CD4-positive, alpha-beta T cell treated with Interleukin-17A for 1 hour (primary cell): ENCODE measurements at places on chromosomes 4 and X.
A peak's percentile ranks its signal among the peaks of the same experiment; 100 is the strongest.

DNA sequence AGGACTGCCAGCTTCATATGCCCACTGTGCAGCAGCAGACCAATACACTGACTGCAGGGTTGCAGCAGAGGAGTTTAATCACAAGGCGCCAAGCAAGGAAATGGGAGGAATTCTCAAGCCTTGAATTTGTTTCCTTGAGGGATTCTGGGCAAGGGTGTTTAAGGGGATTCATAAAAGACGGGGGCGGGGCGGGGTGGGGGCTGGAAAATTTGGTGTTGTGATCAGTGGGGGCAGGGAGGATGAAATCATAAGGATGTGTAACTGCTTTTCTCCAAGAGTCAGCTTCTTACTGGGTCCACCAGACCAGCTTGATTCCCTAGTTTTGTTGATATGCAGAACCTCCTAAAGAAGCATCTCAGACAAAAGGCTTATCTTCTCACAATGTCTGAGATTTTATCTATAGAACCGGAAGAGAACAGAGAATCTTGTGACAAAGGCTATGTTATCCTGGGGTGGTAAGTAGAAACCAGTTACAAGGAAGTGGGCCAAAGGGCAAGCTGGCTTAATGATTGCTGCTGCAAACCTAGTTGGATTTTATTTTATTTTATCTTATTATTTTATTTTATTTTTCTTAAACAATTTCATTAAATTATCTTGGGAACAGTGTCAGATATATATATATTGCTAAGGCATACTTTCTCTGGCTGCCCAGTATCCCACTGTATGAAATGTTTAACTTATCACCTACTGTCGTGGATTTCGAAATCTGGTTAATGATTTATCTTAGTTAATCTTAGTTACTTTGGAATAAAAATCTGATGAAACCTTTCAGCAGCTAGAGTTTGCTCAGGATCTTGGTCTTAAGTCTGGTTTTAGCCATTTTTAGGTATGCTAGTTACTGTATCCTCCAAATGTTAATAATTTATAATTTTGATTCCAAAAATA is 276.4 kb downstream of the RPA4 start:
- DNase-seq, result no peak

DNA sequence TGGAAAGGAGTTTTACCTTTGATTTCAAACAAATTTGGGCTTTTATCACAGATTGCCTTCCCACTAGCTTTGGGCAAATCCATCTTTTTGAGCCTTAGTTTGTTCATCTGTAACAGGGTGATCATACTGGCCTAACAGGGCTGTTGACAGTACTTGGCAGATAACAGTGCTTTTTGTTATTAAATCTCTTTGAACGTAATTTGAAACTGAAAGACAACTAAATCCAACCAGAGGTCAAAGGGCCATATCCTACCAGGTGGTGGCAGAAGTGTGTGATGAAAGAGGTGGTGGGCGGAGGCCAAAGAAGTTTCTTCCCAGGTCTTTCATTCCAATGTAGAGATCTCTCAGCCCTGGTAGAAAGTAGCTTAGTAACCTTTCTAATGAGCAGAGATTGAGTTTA is 35.2 kb upstream of the TADA2B start:
- no peak for DNase-seq

DNA sequence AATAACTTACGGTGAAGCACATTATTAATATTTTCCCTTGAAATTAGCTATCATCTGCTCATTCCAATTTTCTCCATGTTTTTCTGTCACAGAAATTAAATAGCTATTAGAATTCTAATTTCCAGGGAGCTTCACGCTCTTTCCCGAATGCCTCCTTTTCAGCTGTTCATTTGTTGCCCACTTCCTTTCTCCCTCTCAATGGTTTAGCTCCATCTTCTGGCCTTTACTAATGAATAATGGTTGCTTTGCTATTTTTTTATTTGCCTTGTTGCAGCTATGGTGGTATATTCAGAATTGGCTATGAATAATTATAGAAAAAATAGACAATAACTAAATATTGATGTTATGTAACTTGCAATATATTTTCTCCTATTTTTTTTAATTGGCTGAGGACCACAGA is 70.5 kb downstream of the GRIA2 start:
- DNase-seq, result no peak

DNA sequence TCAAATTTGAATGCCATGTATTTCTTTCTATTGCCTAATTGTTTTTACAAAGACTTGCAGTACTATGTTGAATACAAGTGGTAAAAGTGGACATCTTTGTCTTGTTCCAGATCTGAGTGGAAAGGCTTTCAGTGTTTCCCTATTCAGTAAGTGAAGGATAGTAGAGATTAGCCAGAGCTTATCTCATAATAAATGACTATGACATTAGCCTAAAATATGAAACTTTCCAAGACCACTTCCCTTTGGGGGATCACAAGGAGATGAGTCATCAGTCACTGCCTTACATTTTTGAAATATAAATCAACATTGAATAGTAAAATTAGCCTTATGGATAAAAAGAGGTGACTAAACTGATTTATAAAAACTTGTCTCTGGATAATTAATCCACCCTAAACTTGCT is 554.1 kb upstream of the MAGEB2 start:
- no peak for DNase-seq

- DNase-seq, result no peak
Measured at GRCh38 chr4:179372746-179373145, 1930.5 kb upstream of the AGA start.

DNA sequence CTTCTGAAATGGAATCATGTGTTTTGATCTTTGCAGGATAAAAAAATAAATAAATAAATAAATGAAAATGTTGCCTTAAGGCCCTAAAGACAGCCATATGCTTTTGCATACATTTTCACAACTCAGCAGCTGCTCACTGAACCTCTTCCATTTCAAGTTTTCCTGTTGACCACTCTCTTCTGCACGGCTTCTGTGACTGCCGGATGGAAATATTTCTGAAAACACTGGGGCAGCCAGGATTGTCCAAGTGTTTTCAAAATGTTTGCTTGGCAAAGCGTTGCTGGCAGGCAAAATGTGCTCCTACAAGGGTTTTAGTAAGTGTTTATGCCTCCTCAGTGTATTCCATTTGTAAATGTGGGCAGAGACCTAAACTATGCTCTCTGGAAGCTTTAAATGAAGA is 208.1 kb upstream of the IL1RAPL1 start:
- no peak for DNase-seq

DNA sequence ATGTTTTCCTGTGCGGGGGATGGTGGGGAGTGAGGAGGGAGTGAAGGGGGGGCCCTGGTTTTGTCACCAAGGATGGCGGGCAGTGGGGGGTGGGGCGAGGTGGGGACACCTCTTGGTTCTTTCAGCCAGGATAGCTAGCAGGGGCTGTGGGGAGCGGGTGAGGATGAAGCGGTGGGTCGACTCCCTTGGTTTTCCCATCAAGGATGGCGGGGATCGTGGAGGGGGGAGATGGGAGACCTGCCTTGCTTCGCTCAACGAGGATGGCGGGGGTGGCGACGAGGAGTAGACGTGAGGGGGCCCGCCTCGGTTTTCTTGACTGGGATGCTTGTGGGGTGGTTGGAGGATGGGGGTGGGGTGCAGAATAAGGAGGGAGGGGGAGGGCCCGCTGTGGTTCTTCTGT is 643 bp downstream of the FHL1 start:
- DNase-seq, result no peak

DNA sequence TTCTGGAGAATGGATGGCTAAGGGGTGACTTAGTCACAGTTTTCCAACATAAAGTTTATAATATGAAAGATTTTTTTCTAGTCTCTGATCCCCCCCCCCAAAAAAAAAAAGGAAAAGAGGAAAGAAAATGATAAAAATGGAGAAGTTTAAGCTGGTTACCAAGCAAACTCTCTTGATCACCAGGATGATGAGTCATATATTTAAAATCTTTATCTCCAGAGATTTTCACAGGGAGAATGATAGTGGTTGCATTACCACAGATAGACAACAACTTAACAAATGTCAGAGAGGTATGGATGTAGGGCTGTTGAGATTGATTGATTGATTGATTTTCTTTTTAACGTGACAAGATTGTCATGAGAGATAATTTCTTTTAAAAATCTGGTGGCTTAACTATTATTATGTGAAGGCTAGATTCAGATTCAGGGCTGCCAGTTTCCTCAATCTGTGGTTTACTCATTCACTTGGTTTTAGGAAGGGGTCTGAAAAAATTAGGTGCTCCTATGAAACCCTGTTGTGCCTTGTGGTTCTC is 13.3 kb upstream of the TEX13C start:
- no peak for DNase-seq

GRCh38 chr4:145554691-145555090 is 64.5 kb upstream of the MMAA start:
- DNase-seq, result no peak

- no peak for DNase-seq
Measured at GRCh38 chr4:6749340-6750171, 33.0 kb upstream of the KIAA0232 start.

DNA sequence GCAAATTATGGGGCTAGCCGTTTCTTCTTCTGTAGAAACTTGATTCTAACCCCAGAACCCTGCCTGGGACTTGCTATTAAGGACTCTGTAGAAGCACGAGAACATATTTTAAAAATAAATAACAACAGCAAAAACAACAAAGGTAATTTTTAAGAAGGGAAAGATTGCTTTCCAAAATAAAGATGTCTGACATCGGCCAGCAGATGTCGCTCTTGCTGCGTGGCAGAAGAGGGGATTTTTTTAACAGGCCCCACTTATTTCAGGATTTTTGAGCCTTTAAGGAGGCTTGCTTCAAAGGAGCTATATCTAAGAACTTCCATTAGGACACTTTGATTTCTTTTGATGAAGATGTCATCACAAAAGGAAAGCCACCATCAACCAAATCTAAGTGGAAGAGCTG is 62.8 kb upstream of the EGFL6 start:
- DNase-seq, result peak; percentile 52

- DNase-seq, result peak; percentile 67
Measured at GRCh38 chrX:149871940-149872339, 9.0 kb upstream of the MAGEA8 start.

DNA sequence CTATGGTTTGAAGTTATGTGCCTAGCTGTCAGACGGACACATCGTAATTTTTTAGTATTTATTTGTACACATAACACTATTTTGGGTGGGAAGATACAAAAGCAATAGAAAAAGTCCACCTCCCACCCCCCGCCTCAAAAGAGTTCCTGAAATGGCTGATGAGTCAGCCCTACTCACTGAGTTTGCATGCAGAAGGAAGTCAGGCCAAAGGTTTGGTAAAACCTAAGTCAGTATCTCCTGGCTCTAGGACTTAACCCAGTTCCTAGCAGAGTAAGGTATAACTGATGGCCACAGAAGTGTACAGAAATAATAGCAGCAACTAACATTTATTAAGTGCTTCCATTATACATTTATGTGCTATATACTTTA is 2.9 kb upstream of the KLHL2 start:
- DNase-seq, result no peak

DNA sequence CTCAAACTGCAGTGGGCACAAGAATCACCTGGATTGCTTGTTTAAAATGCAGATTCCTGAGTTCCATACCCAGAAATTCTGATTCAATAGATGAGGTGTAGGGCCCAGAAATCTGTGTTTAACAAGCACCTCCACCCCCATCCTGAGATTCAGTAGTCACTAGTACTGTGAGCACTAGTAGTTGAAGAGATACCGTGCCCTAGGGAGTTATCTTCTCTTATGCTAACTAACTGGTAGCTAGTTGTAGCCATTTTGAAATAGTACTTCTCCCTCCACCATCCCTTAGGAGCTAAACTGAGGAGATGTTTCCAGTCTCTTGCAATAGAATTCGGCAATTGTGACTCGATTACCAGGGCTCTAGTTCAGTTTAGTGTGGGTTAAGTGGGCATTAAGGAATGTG is 18.4 kb downstream of the KLHL34 start:
- no peak for DNase-seq

- DNase-seq, result no peak
Measured at GRCh38 chrX:10939424-10939823, 171.7 kb upstream of the HCCS start.

GRCh38 chrX:21658746-21659145 is 616 bp upstream of the KLHL34 start:
- no peak for DNase-seq

GRCh38 chr4:13386405-13387107 is 97.6 kb downstream of the RAB28 start:
- no peak for DNase-seq

- DNase-seq, result no peak
Measured at GRCh38 chrX:13763489-13763888, 28.9 kb downstream of the OFD1 start.

- peak; percentile 50 for DNase-seq
Measured at GRCh38 chr4:86497980-86498862, 95.9 kb upstream of the PTPN13 start.

- DNase-seq, result no peak
Measured at GRCh38 chr4:2963966-2964471, 648 bp downstream of the GRK4 start.

- no peak for DNase-seq
Measured at GRCh38 chr4:177235026-177235425, 74.6 kb upstream of the NEIL3 start.

GRCh38 chr4:180751009-180751408 is 1492.2 kb upstream of the TENM3 start:
- no peak for DNase-seq

DNA sequence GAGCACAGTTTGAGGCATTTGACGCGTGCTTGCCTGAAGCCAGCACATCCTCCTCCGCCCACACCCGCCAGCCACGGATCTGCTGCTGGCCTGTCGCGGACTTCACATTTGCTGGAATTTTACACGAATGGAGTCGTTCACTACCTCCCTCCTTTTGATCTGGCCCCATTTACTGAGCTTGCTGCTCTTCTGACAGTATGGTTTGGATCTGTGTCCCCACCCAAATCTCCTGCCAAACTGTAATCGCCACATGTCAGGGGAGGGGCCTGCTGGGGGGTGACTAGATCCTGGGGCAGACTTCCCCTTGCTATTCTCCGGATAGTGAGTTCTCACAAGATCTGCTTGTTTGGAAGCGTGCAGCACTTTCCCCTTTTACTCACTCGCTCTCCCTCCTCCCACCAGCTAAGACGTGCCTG is 19.9 kb upstream of the CPLX1 start:
- DNase-seq, result no peak

DNA sequence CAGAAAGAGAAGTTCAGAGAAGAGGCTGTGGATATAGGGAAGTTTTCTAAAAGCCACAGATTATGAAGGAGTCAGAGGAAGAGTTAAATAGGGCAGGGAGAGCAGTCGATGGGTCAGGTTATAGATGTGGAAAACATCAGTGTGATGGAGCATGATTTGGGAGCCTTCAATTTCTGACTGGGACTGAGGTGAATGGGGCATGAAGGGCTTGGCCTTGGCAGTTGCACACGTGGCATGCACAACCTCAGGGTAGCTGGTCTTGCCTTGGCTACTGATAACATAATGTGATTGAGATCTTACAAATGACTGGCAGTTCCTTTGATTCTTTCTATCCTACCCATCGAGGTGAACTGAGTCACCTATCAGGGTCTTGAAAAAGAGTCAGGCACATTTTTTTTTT is 59.7 kb downstream of the AFM start:
- no peak for DNase-seq

- DNase-seq, result no peak
Measured at GRCh38 chrX:126580877-126581276, 28.3 kb upstream of the DCAF12L1 start.
